Effector CD4-positive, alpha-beta T cell (primary cell): ENCODE measurements at places on chromosomes 1 and 21.

GRCh38 chr1:19000065-19000464 lies 43.6 kb upstream of the IFFO2 start:
- no peak for DNase-seq

DNA sequence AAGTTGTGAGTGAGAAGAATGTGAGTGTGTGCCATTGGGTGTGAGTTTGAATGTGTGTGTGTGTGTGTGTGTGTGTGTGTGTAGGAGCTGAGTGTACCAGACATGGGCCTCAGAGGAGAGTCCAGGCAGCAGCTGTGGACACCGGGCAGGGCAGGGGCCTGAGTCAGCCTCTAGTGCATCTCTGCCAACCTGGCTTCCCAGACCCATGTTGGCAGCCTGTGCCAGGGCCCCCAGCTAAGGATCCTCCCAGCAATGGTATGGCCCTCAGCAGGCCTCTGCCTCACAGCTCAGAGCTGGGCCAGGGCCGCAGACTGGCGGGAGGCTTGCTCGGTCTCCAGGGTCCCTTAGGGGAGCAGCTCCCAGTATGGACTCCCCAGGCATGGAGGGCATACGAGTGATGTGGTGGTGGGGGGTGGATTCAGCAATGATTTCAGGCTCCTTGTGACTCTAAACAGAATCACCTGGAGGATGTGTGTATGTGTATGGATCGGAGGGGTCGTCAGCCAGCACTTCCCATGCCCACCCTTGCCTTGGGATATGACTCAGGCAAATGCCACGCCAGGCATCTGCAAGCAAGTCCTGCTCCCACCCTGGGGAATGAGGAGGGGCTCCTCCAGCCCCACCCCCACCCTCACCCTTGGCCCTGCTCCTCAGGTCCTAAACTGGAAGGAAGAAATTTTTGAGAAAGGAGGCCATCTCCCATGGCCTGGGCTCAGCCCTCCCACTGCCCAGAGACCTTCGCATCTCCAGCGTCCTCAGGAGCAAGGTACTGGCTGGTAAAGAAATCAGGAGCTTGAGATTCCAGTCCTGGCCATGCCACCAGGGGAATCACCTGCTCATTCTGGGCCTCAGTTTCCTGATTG lies 1.8 kb upstream of the FOXO6 start:
- no peak for DNase-seq

GRCh38 chr21:21439761-21440160 lies 441.6 kb downstream of the NCAM2 start:
- no peak for DNase-seq

GRCh38 chr1:107575226-107575625 lies 389.8 kb downstream of the VAV3 start:
- no peak for DNase-seq

DNA sequence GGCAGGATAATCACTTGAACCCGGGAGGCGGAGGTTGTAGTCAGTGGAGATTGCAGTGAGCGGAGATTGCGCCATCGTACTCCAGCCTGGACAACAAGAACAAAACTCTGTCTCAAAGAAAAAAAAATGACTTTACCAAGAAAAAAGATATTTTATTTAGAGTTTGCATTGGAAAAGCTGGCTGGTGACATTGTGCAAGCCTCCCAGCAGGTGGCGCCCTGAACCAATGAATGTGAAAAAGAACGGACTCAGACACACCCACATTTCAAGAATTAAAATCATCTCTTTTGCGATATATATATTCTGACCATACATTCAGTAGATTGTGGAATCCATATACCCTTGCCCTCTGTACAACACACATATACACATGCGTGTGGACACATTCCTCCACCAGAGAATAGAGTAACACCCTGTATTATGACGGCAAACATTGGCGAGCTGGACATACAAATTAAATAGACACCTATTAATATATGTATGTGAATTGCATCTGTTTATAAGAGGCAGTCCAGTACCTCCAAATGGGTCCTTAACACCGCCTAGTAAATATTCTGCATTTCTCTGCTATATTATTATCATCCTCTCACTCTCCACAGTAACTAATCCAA lies 39.0 kb upstream of the CADM3 start:
- DNase-seq: peak; percentile 56

DNA sequence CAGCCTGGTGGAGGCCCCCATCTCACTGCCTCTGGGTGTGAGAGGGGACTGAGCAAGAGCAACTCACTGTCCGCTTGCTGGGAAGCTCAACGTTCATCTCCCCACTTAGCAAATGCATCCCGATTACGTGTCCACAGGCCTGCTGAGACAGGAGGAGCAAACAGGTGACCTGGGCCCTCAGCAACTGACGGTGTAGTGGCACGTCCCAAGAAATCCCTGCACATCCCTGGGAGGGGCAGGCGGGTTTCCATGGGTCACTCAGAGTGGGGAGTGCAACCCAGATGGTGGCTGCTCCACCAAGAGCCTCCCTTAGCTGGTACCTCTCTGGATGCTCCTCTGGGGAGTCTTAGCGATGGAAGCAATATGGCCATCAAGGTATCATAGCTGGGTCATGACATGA lies 229.4 kb downstream of the DYRK1A start:
- no peak for DNase-seq

DNA sequence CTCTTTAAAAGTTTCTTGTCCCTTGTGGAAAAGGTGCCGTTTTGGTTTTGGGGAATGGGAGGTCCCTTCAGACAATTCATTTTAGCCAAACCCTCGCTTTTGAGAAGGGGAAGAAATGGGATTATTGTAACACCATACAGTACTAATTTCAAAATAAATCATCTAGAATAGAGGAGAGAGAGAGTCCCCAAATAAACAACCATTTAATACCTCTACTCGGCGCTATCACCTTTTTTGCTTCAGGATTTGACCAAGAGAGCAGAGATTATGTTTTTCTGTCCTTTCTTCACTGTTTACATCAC lies 770 bp upstream of the RC3H1 start:
- no peak for DNase-seq

DNA sequence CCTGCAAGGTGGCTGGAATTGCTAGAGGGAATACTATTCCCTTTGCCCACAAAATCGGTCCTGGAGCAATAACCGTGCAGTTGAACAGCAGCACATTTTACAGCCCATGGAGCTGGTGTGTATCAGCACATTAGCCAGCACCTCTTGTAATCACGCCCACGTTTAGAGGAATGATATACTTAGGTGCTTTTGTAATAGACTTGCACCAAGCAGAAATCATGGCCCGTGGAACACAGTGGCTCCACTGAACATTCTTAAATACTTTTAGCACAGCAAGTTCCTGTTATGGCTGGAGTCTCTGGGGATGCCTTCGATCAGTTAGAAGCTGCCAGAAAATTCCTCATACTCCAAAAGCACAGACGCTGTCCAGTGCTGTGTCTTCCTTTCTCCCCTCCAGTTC lies 218.1 kb upstream of the FAM78B start:
- no peak for DNase-seq

DNA sequence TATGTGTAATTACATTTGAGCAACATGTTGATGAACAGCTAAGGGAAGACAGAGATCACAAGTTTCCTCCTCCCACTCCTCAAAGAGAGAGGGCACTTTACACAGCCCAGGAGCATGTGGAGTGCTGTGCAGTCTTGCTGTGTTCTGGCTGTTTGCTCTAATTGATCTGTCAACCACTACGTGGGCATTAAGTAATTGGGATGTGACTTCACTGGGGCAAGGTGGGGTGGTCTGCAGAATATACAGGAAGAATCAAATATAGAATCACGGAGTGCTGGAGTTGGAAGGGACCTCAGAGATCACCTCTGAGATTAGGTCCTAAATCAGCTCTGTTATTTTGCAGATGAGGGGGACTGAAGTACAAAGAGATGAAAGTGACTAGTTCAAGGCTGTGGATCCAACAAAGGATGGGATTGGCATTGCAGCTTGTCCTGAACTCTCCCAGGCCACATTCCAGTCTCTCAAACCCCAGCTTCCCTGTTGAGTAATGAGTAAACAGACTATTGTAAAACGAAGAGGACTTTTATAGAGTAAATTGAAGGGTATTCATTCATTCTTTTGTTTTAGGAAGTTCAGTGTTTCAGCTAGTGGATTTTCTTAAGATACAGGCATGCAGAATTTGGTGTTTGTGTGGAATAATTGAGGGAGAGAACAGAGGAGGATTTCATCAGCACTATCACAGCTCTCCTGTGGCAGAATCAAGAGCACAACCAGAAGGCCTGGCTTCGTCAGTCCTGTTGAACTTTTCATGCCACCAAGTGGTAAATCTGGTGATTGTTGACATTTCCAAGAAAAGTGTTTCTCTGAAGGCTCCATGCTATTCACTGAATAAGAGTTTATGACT lies 22.4 kb downstream of the NOS1AP start:
- DNase-seq: no peak

DNA sequence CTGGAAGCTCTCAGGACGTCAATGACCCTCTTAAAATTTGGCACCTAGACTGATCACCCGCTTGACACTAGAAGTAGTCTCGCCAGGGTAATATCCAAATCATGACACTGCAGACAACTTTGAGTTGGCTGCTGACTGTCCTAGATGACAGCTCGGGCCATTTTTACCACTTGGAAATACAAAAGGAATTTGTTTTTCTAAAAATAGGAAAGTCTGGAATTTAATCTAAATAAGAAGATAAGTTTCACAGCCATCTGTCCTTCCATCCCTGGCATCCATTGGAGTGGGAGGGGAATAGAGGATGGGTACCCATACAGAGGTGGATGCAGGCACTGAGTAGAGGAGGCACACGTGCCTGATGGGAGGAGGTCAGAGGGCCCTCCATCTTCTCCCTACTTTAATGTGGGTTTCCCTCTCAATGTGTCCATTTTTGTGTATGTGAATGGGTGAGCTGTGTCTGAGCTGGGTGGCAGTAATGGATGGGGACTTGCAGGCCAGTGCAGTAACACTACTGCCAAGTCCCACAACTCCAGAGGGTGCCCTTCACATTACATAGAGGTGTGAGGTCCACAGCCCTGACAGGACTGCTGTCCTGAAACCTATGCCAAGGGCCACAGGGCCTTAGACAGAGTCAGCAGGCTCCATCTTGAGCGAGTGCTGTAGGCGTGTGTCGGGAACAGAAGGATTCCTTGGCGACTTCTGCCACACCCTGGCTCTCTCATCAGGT lies 104.8 kb upstream of the IPO9 start:
- DNase-seq: no peak

DNA sequence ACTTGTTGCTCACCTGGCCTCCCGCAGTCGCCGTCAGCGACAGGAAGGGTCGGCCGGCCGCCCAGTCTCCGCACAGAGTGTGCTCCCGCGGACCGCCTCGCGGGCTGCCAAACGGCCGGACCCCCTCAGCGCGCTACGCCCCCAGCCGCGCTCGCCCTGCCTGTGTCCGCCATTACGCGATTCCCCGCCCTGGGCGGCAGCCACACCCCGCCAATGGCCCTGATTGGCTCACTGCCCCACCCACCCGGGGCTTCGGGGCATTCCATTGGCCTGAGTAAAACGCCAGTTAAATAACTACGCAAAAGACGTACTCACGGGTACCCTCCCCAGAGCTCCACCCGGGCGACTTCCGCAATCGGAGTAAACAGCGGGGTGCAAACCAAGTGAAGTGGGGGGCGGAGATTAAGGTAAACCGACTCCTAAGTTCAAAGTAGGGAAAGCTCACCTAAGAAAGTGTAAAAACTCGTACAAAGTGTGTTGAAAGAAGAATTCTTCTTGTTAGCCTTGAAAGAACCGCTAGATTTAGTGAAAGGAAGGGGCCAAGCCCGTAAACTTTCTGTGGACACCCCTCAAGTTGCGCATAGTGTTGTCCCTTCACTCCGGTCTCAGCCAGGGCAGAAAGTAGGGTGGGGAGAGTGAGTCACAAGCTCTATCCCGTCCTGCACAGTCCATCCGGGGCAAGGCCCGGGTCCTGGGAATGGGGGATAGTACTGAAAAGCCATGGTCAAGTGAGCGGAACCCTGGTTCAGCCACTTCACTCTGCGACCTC lies at the start of gene WASF2:
TSS of gene WASF2 (minus strand) at position 195 of the 769 bp plus-strand sequence. CDS start 61,277 bp downstream, outside the sequence.
- peak; percentile 96 for DNase-seq

- no peak for DNase-seq
Measured at GRCh38 chr1:48548985-48549384, 77.0 kb upstream of the SPATA6 start.

- no peak for DNase-seq
Measured at GRCh38 chr1:33820804-33821203, 43.1 kb upstream of the HMGB4 start.

- no peak for DNase-seq
Measured at GRCh38 chr1:189658381-189658780, 819.3 kb downstream of the BRINP3 start.

- DNase-seq: no peak
Measured at GRCh38 chr1:98321191-98321590, 340.3 kb upstream of the SNX7 start.

GRCh38 chr1:155910621-155911121 lies 478 bp downstream of the RIT1 start:
- DNase-seq: no peak

GRCh38 chr1:147822292-147822691 lies 61.9 kb upstream of the GJA5 start:
- DNase-seq: no peak

DNA sequence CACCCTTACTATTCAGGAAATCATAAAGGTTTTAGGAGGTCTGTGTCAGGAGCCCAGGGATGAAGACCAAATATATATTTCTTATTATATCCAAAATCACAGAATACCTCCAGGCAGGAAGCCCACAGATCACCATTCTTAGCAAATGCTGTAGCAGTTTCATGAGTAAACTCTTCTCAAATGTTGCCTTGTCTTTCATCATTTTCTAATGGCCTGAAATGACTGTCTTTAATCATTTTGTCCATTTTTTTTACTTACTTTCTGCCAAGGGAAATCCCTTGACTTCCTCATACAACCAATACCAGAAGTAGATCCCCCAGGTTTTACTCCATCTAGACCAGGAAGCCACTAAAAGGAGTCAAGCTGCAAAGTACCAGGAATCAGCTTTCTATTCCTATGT lies 32.4 kb downstream of the PSMG1 start:
- no peak for DNase-seq
